ENCODE measurements at places on chromosomes 5 and 9. TPM values are rescaled to one million over a fixed set of nuclear protein-coding genes. Genes with fewer than 3 reads are reported as not detected.

- DNase-seq, result no peak
Observed at GRCh38 chr5:94422812-94423211, 195.6 kb downstream of the KIAA0825 start.

GRCh38 chr5:156686796-156687195, 163.3 kb upstream of the PPP1R2B start:
- DNase-seq, result no peak

DNA sequence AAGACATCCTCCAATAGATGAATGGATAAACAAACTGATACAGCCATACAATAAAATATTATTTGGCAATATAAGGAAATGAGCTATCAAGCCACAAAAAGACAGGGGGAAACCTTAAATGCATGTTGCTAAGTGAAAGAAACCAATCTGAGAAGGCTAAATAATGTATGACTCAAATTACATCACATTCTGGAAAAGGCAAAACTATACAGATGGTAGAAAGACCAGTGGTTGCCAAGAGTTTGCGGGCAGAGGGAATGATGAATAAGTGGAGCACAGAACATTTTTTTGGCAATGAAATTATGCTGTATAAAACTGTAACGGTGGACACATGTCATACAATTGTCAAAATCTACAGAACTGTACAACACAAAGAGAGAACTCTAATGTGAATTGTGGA, 63.3 kb downstream of the CSF2 start:
- no peak for DNase-seq

- no peak for DNase-seq
Observed at GRCh38 chr5:55502759-55503158, 32.0 kb downstream of the PLPP1 start.

DNA sequence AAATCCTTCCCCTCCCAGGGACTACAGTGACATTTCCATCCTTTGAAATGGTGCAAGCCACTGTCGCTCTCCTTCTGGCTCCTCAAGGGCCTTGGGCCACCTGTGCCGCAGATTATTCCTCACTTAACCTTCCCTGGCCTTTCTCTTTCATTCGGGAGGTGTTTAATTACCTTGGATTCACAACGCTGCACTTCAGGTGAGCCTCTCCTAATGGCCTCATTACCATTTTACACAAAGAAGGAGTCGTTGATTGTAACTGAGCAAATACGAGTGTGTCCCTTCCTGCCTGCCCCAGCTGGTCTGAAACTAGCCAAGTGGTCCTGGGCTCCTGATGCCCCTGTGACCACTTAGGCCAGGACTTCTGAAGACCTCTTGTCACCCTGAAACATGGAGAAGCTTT, 205.0 kb downstream of the CRB2 start:
- DNase-seq, result no peak

DNA sequence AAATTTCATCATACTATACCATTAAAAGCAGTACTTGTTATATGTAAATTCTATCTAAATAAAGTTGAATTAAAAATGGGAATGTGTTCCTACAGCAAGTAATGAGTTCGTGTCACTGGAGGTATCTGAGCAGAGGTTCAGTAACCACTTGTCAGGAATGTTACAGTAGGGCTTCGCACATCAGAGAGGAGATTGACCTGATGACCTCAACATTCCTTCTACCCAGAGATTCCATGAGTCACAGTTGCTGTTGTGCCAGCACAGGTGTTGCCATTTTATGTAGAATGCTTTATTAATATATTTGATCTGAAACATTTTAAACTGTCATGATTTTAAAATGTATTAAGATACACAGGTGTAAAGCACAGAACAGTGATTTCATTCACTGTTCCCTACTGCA, 60.3 kb downstream of the STX17 start:
- DNase-seq, result no peak

DNA sequence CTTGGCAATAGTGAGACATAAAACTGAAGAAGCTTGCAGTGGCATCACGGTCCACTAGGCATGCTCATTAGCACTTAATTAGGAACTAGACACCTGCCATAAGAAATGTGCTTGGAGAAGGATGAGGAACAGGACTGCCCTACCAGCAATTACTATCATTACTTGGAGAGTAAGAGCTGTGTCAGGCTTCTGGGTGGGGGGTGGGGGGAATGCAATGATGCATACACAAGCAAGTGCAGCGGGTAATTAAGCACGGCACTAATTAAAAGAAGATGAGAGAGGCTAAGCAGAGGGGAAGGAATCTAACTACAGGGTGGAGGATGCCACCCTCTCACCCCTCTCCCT, 53.1 kb downstream of the TLE1 start:
- no peak for DNase-seq

DNA sequence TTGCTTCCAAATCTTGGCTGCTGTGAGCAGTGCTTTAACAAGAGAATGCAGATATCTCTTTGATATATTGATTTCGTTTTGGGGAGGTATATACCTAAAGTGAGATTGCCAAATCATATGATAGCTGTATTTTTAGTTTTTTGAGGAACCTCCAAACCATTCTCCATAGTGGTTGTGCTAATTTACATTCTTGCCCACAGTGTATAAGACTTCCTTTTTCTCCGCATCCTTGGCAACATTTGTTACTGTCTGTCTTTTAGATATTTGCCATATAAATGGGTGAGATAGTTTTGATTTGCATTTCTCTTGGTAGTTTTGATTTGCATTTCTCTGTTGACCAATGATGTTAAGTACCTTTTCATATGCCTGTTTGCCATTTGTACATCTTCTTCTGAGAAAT, 10.0 kb upstream of the PLK2 start:
- DNase-seq, result no peak

DNA sequence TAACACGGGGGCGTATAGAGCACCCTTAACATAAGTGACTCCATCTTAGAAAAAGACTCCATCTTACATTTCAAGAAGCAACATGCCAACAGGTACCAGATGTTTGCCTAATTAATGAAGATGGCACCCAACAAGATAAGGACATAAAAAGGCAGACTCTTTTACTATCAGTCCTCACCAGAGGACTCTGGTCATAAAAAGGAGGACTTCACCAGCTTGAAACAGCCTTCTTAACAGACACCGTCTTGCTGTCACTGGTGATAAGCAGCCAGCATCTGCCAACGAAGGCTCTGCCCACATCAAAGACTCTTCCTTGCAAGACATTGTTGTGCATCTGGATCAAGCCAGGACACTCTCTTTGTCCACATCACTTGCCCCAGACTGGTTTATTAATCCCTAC, 80.3 kb downstream of the S1PR3 start:
- DNase-seq, result no peak

GRCh38 chr5:68070591-68071281, 144.8 kb upstream of the PIK3R1 start:
- DNase-seq, result no peak

DNA sequence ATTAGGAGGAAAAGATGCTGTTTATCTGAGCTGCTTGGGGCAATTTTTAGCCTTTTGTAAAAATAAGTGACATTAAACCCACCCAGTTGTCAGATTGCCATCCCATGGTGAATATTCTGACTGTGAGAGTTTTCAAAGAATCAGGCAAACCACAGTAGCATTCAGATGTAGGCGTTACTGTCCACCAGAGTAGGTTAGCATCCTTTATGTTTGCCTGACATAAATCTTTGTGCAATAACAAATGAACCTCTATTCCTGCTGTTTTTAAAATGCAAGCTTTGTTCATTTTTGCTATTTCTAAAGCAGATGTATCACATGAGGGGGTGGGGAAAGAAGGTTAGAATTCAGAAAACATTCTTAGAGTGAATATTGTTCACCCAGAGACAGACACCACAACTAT, 427.8 kb downstream of the CDH9 start:
- no peak for DNase-seq

- DNase-seq, result no peak
Observed at GRCh38 chr5:99243111-99243510, 314.3 kb upstream of the CHD1 start.

- DNase-seq, result no peak
Observed at GRCh38 chr5:60350794-60351193, 349.2 kb downstream of the DEPDC1B start.

- DNase-seq, result no peak
Observed at GRCh38 chr9:14831074-14831473, 79.2 kb downstream of the FREM1 start.

DNA sequence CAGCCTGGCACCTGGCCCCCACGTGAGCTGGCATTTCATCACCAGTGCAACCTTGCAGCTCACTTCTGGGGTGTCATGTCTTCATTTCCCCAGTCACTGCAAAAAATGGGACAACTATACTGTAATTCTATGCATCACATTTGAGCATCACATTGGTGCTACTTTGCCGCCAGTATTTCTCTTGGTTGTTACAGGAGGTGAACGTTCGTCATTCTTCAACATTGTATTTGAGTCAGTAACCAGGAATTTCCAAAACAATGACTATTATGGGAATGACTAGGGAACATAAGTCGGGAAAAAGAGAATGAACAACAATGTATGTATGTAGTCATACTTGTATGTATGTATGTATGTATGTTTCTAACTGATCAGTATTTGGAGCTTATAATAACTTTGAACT, 1278.0 kb downstream of the EFNA5 start:
- no peak for DNase-seq

DNA sequence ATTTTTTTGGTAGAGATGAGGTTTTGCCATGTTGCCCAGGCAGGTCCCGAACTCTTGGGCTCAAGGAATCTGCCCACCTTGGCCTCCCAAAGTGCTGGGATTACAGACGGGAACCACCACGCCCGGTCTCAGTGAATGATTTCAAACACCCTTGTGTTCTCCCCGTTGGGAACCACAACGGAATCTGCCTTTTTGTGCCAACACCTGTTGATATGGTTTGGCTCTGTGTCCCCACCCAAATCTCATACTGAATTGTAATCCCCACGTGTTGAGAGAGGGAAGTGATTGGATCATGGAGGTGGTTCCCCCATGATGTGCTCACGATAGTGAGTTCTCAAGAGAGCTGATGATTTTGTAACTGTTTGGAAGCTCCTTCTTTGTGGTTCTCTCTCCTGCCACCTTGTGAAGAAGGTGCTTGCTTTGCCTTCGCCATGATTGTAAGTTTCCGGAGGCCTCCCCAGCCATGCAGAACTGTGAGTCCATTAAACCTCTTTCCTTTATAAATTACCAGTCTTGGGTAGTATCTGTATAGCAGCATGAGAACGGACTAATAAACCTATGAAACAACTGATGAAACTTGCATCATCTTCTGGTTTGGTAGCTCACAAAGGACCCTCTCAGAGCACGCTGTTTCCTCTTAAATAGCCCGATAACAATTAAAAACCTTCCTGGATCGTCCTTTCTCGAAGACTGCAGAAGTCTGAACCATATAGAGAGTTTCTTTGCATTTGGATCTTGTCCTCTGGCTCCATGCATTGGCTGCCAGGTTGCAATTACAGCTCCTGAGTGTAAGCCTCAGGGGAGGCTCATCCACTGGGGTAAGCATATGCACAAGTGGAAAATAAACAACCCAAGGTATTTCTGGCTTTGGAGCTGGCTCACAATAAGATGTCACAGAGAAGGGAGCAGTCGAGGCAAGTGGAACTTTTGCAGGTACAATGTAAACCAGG, 91.5 kb downstream of the SPRY4 start:
- DNase-seq, result no peak

DNA sequence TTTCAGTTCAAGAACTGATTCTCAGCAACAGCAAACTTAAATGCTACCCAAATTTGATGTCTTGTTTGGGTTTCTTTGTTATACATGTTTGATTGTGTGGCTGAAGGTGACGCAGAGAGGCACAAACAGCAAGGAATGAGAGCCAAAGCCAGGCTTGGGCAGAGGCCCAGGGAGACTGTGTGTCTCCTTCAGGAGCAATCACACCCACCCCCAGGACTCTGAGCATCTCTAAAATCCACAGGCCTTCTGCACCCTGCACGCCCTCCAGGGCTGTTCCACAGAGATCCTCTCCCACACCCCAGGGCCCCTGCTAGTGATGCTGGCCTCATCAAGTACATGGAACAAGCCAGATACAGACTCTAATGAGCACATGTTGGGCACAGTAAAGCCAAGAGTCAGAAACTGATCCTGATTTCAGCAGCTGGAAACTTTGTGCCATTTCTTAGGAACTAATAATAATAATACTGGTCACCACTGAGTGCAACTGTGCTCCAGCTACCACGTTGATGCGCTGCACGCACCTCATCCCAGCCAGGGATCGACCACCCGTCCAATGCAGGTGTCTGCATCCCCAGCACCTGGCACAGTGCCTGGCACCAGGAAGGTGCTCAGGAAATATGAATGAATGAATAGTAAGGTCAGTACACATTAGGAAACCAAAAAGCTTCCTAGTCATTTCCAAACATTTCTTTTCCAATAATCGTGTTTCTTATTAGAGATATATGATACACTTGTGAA, 54.6 kb upstream of the TCF7 start:
- no peak for DNase-seq

GRCh38 chr5:160118349-160119141, 705 bp downstream of the PWWP2A start:
- peak; percentile 53 for DNase-seq

GRCh38 chr5:78629624-78630023, 18.9 kb downstream of the LHFPL2 start:
- no peak for DNase-seq

DNA sequence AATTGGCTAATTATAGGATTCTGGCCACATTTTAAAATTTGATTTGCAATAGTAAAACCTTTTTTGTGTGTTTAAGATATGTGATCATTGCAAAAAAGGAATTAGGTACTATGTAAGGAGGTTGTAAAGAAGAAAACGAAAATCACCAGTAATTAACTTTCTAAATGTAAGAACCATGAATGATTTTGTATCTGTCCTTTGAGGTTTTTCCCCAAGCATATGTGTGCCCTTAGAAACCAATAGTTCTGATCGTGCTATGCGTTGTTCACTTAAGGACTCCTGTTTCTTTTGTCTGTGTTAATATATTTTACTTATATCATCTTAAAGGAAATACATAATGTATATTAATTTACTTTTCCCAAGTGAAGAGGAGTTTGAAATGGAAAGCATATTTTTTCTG, 410.2 kb downstream of the PSAT1 start:
- no peak for DNase-seq

GRCh38 chr9:70080481-70081119, 37.0 kb downstream of the MAMDC2 start:
- DNase-seq, result peak; percentile 49

Gene TMEM252
- not detected for total RNA-seq

Gene OR1Q1
- total RNA-seq, result not detected

Gene SH2D3C
- 25.7 TPM for total RNA-seq

Gene SPINK1
- total RNA-seq, result not detected

Gene IL11RA
- 56.7 TPM for total RNA-seq

Gene NMUR2
- not detected for total RNA-seq

Gene HCN1
- total RNA-seq, result not detected

Gene NNT
- 362 TPM for total RNA-seq
